ENCODE measurements at places on chromosomes 13 and 19.

DNA sequence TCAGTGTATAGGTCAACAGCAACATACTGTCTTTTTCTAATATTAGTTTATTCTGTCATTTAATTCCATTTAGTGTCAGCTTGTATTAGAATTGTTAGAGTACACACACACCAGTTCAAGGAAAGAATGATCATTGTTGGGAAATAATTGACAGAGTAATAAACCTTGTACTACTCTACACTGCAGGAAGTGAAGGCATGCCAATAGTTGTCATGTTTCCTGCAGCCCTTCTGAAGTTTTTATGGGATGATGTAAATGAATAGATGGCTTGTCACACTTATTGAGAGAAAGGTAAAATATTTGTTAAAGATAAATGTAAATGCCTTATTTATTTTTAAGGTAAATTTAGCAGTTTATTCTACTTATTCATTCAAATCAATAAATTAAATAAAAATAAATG is 306.9 kb upstream of the KLHL1 start:
- no peak for DNase-seq

DNA sequence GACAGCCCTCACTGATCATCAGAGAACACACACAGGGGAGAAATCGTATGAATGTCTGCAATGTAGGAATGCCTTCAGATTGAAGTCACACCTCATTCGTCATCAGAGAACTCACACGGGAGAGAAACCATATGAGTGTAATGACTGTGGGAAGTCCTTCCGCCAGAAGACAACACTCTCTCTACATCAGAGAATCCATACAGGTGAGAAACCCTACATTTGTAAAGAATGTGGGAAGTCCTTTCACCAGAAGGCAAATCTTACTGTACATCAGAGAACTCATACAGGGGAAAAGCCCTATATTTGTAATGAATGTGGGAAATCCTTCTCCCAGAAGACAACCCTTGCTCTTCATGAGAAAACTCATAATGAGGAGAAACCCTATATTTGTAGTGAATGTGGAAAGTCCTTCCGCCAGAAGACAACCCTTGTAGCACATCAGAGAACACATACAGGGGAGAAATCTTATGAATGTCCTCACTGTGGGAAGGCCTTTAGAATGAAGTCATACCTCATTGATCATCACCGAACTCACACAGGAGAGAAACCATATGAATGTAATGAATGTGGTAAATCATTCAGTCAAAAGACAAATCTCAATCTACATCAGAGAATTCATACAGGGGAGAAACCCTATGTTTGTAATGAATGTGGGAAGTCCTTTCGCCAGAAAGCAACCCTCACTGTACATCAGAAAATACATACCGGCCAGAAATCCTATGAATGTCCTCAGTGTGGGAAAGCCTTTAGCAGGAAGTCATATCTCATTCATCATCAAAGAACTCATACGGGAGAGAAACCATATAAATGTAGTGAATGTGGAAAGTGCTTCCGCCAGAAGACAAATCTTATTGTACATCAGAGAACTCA is 32.5 kb downstream of the ZNF567 start:
- no peak for DNase-seq

- no peak for DNase-seq
Measured at GRCh38 chr19:1446713-1447481, 3.0 kb upstream of the APC2 start.

GRCh38 chr13:73231471-73231870 is 172.7 kb downstream of the KLF5 start:
- no peak for DNase-seq

GRCh38 chr19:3216874-3217273 is 7.6 kb upstream of the CELF5 start:
- DNase-seq, result no peak

DNA sequence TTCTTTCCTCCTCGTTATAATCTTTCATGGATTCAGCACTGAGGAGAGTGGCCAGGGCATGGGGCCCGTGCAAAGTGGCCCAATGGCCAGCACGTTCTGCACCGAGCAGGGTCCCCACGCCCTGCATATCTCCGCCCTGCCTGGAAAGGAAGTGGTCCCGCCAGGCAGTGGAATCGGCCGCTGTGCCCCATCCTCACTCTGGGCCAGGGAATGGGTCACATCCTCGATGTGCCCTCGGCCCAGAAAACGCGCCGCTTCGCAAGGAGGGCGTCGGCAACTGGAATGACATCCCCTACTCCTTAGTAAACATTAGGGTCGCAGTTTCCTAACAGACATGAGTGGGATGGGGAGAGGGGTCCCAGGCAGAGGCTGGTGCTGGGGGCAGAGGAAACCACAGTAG is 90.7 kb downstream of the ZNF254 start:
- DNase-seq, result no peak

DNA sequence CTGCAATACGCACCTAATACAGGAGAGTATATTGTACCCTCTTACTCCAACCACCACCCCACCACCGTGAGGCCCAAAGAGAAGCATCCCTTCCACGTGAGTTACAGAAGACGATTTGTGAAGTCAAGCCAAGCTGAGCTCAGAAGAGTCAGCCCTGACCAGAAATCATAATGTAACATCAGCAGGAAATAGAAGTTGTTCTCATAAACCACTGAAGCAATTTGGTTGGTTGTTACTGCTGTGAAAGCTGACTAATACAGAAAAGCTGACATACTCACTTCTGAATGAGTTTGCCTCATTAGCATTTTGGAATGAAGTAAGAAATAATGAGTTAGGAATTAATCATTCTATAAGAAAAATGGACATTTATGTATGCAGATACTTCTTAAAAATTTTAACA is 749.4 kb upstream of the SLC10A2 start:
- DNase-seq, result no peak

- DNase-seq, result no peak
Measured at GRCh38 chr19:1063030-1063908, 3.7 kb upstream of the ARHGAP45 start.

DNA sequence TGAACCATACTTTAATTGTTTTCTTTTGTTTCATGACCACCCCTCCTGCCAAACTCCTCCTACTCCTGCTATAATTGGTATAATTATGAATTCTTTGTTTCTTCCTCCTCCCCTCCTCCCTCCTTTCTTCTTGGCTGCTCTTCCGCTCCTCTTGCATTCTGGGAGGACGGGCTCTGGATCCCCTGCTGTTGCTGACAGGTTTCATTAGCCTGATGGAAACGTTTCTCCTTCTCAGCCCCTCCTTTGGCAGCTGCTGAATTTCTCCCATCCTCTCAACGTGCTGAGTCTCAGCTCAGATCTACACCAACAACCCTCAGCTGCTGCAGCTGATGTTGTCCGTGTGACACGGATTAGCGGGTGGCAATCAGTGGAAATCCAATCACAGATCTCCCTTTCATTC is 97.1 kb upstream of the UBAC2 start:
- no peak for DNase-seq

DNA sequence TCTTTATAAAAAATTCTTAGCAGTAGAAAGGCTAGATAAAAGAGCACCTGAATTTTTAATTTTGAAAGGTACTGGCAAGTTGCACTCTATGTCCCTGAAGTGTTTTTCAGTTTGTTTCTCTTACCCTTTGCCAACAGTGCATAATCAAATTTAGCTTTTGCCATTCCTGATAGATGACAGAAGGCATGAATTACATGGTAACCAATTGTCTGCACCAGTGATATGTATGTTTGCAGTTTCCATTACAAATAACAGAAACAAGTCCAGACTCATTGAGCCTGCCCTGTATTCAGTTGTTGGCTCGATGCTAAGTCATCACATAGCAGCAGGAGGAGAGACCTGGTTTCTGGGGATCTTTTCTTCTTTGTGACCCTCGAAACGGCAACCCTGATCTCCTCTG is 309.8 kb downstream of the DNAJC15 start:
- no peak for DNase-seq

DNA sequence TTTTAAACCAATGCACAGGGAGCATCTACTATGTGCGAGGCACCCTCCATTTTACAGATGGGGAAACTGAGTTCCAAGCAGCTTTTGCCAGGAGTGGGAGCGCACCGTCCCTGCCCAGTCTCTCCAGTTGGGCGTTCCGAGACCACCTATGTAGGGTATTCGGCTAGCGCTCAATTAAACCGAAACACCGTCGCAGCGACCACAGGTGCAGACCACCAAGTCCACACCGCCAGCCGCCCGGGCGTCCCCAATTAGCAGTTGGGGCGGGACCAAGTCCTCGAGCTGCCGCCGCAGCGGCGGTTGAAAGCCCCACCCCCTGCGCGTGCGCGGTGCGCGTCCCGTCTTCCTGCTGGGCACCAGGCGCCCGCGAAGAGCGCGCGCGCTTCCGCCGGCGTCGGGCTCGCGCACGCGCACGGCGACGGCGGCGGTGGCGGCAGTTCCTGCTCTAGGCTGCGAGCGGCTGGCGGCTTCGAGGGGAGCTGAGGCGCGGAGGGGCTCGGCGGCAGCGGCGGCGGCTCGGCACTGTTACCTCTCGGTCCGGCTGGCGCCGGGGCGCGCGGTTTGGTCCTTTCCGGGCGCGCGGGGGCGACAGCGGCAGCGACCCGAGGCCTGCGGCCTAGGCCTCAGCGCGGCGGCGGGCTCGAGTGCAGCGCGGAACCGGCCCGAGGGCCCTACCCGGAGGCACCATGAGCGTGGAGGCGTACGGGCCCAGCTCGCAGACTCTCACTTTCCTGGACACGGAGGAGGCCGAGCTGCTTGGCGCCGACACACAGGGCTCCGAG is at the start of gene UPF1:
UPF1 (plus strand) TSS at position 436 of the 782 bp plus-strand sequence; CDS start at position 687, 251 bp downstream.
- DNase-seq, result peak; percentile 96

DNA sequence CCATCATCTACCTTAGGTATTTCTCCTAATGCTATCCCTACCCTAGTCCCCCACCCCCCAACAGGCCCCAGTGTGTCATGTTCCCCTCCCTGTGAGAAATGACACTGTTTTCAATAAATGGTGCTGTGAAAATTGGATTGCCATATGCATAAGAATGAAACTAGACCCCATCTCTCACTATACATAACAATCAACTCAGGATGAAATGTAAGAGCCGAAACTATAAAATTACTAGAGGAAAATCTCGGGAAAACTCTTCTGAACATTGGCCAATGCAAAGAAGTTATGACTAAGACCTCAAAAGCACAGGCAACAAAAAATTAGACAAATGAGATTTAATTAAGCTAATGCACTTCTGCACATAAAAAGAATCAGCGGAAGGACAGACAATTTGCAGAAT is 138.2 kb downstream of the SUCLA2 start:
- no peak for DNase-seq

DNA sequence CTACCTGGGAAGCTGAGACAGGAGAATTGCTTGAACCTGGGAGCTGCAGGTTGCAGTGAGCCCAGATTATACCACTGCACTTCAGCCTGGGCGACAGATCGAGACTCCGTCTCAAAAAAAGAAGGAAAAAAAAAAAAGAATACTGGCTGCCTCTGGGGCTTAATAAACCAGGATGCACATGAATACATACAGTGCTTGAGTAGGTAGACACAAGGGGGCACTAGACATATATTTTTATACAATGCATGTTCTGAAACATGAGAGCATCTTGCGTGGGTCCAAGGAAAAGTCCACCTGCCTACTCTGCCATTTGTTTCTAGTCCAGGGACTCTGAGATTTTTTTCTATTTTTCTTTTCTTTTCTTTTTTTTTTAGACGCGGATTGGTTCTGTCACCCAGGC is 31.2 kb downstream of the KEAP1 start:
- no peak for DNase-seq

DNA sequence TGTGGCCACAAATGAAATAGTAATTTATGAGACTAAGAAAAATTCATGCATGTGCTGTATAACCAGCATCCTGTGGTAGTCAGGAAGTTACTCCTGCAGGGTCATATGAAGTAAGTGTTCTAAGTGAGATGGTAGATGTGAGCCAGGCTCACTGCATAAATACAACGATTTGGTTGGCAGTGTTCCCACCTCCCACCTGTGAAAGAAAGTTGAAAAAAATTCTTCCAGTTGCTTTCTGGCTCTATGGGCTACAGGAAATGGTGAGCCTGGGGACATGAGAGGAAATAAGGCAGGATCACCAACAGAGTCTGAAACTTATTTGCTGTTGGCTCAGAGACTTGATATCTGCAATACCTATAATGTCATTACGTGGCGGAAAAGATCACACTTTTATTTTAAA is 301.7 kb upstream of the SPRY2 start:
- no peak for DNase-seq

DNA sequence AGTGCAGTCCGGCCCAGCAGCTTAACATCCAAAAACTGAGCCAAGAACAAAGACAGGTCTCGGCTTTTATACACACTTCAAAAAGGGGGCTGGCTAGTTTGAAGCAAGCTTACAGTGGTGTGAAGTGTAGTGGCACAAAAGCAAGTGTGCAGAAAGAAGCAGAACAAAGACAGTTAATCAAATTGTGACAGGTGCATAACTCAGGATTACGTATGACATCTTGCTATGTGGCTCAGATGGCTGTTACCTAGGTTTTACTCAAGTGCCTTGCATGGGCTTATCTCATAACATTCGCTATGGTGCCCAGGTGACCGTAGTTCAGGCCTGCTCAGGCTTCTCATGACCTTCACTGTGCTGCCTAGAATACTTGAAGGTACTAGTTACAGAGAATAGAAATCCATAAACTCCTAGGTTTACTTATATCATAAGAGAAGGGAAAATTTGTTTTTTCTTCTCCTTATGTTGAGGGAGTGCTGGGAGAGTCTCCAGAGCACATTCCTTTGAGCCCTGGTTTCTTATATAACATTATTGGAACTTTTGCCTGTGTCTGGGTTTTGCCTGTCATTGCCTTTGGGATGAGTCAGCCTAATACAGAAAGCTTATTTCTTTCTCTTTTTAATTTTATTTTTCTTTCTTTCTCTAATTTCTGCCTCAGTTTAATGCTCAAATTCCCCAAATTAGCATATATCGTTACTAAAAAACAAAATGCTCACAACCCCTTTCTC is 1629.1 kb upstream of the PCDH20 start:
- DNase-seq, result no peak

- no peak for DNase-seq
Measured at GRCh38 chr19:47779524-47780214, 1.2 kb downstream of the SELENOW start.

GRCh38 chr13:101384929-101385328 is 31.4 kb downstream of the NALCN start:
- DNase-seq, result no peak

- no peak for DNase-seq
Measured at GRCh38 chr13:48625413-48626076, 28.2 kb upstream of the CYSLTR2 start.

GRCh38 chr13:36764957-36765356 is 54.1 kb upstream of the RFXAP start:
- no peak for DNase-seq

- DNase-seq, result no peak
Measured at GRCh38 chr13:110230661-110231347, 76.2 kb downstream of the COL4A1 start.

GRCh38 chr13:103537616-103538015 is 471.4 kb upstream of the SLC10A2 start:
- no peak for DNase-seq

DNA sequence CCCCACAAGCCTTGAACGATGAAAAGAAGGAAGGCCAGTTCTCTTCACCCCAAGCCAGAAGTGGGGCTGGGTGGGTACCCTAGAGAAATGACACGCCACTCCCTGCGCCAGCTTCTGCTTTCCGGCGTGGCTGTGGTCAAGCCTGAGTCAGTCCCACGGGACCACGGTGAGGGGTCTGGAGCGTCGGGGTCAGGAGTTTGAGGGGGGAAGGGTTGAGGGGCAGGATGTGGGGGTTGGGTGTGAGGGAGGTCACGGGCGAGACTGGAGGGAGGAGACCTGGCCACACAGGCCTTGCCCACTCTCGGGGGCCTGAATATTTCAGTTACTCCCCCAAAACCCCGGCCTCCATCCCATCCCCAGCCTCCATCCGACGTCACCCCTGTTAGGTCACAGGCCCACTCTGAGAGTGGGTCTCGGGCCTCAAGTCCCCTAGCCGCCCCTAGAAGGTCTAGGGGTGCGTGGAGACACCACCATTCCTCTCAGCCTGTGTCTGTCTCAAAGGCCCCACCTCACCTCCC is 500 bp upstream of the IFI30 start:
- DNase-seq, result no peak

Measured in GM18507 (cell line).